Kidney (tissue), 22 donors: ENCODE measurements at places on chromosomes 4 and X.

DNA sequence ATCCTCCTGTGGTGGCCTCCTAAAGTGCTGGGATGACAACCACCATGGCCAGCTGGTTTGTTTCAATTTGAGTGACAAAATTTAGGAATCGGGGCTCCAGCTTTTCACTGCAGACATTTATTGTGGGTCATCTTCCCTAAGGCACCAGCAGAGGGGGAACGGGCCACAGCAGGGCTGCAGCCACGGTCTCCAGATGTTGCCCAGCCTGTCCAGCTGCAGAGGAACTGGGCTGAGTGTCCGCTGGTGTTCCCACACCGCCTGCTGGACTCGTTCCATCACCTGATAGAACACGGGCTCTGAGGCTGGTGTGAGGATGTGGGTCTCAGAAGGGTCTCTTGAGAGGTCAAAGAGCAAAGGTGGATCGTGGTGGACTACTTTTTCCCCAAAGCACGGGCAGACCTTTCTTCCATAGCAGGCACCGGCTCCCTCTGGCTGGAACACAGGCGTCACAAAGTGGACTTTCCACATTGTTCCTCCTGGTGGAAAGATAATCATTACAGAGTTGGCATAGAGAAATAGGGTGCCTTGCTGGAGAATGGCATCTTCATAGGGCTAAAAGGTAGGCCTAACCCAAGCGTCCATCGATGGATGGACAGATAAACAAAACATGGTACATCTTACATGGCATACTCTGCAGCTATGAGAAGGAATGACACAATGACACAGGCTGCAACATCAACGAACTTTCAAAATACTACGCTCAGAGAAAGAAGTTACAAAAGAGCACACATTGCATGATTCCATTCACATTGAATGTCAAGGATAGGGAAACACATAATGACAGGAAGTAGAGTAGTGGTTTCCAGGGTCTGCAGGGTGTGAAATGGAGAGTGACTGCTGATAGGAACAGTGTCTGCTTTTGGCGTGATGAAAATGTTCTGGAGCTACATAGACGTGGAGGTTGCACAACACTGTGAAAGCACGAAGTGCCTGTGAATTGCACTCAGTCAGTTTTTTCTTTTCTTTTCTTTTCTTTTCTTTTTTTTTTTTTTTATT, 5.9 kb upstream of the ARSD start:
- DNase-seq = no peak

GRCh38 chr4:54819034-54819433, 161.3 kb downstream of the KIT start:
- DNase-seq = no peak

- no peak for DNase-seq
Measured at GRCh38 chr4:106687026-106687425, 318.4 kb upstream of the GIMD1 start.

DNA sequence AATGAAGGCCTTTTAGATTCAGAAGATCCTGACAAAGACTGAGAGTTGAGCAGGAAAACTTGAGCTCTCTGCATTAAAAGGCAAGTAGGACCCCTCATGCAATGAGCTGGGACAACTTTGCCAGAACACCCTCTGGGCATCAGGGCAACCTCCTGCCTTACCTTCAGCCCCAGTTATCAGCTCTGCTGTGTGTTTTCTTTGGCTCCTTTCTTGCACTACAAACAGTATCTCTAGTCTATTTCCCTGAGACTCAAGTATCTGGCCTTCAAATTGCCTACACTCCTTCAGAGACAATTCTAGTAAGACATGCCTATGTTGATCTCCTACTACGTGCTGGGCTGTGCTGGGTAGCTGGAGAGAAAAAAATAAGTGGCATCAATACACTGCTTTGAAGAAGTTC, 192.2 kb downstream of the MID1IP1 start:
- DNase-seq = no peak

GRCh38 chr4:55733932-55734331, 85.7 kb upstream of the EXOC1L start:
- DNase-seq = no peak

GRCh38 chrX:137062915-137063617, 29.3 kb upstream of the GPR101 start:
- no peak for DNase-seq

DNA sequence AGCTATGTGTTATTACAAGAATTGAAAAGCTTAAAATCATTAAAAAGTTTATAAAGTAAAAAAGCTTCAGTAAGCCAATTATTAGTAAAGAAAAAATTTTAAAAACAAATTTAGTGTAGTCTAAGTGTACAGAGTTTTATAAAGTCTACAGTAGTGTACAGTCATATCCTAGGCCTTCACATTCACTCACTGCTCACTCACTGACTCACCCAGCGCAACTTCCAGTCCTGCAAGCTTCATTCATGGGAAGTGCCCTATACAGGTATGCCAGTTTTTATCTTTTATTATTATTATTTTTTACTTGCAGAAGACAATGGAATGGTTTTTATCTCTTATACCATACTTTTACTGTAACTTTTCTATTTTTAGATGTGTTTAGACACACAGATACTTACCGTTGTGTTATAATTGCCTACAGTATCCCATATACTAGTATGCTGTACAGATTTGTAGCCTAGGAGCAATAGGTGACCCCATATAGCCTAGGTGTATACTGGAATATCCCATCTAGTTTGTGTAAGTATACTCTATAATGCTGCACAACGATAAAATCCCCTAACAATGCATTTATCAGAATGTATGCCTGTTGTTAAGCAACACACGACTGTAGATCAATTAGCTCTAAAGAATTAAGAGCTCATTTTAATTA, 230.7 kb downstream of the DCLK2 start:
- DNase-seq = no peak

GRCh38 chrX:69387567-69388487, 116.3 kb upstream of the NALF2 start:
- no peak for DNase-seq

- DNase-seq = no peak
Measured at GRCh38 chr4:3393171-3393570, 48.6 kb upstream of the HGFAC start.

DNA sequence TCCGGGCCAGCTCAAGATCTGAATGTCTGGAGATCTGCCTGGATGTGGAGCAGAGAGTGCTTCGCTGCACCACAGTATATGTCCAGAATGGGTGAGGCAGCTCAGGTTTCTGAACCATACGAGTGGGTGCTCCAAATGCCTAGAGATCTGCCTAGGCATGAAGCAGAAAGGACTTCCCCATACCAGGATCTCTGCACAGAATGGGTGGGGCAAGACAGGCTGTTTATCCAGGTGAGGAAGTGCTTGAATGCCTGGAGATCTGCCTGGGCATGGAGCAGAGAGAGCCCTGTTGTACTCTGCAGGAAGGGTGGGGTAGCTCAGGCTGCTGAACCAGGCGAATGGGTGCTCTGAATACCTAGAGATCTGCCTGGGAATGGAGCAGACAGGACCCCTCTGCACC, 45.4 kb upstream of the MAGEC2 start:
- no peak for DNase-seq

- DNase-seq = no peak
Measured at GRCh38 chr4:19030536-19030935, 1009.0 kb upstream of the LCORL start.

- no peak for DNase-seq
Measured at GRCh38 chr4:69836287-69836686, 23.7 kb downstream of the SULT1E1 start.

- no peak for DNase-seq
Measured at GRCh38 chr4:105140684-105141490, 5.8 kb upstream of the TET2 start.

DNA sequence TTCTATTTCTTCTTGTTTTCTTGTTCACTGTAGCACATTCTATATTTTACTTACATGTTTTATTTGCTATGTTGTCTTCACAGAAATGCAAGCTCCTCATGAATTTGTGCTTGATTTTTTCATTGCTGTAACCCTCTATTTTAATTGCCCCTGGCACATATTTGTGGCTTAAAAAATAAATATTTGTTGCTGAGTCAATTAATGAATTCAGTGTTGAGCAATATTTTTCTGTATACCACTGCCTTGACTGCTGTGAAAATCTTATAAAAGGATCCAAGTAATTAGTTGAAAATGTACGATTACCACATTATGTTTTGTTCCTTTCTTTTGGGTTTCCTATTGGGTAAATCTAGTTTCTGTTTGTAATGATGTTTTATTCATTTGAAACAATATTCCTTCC, 68.5 kb downstream of the FAM47A start:
- no peak for DNase-seq

GRCh38 chr4:59664771-59665170, 1535.4 kb upstream of the ADGRL3 start:
- DNase-seq = no peak
